ENCODE measurements at places on chromosomes 12 and 14. TPM values are rescaled to one million over a fixed set of nuclear protein-coding genes. Genes with fewer than 3 reads are reported as not detected.

DNA sequence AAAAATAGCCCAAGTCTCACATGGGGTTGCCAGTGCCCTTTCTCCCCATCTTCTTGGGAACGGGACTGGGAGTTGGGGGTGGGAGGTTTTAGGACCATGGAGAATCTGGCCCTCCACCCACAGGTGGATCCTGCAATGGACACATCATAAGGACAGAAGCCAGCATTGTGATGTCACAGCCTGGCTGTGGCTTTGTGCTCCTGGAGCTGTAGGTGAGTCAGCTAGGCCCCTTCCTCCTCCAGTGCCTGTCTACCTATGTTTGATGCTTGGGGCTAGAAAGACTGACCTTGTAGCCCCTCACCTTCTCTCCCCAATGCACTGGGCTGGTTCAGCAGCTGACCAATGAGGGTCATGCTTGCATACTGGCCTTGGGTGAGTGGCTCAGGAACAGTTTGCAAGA lies at the start of gene CCDC197:
TSS of gene CCDC197 (plus strand) at position 220 of the 400 bp plus-strand sequence. CDS start 831 bp downstream, outside the sequence.
- peak; percentile 58 for DNase-seq

- no peak for DNase-seq
Observed at GRCh38 chr12:105409279-105409678, 78.8 kb downstream of the C12orf75 start.

DNA sequence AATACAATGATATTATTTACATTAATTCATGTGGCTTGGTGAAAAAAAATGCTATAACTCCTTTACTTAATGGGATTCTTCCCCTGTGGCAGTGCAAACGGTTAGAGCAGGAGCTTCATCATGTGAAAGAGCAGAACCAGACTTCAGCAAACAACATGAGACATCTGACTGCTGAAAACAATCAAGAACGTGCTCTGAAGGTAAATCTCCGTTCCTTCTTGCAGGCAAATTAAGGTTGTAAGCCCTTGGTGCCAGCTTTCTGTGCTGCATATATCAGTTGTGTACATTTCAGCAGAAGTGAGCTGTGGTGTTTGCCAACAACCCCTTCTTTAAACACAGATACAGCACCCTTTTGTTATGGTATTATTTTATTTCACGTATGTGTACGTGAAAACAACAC lies 171.7 kb downstream of the MIPOL1 start:
- DNase-seq, result no peak

GPRC5A gene
- 10.5 TPM for total RNA-seq

All from Daoy (cell line).